ENCODE measurements at places on chromosomes 3 and 15.

GRCh38 chr3:11930084-11930483, 74.1 kb upstream of the SYN2 start:
- no peak for DNase-seq

DNA sequence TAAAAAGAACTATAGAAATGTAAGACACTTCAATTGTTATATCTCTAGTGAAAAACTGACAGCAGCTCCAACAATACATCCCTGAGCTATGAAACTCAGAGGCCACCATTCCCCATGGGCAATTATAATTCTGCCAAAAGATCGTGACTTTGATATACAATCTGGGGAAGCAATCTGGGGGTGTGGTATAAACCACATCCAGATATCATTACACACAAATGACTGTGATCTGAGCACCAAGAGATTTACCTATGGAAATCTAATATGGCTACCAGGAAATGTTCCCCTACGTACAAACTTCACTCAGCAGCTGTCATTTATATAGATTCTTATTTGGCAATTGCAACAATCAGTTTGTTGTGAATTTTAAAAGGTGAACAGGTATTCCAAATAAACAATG, 110.3 kb downstream of the FRMD5 start:
- no peak for DNase-seq

DNA sequence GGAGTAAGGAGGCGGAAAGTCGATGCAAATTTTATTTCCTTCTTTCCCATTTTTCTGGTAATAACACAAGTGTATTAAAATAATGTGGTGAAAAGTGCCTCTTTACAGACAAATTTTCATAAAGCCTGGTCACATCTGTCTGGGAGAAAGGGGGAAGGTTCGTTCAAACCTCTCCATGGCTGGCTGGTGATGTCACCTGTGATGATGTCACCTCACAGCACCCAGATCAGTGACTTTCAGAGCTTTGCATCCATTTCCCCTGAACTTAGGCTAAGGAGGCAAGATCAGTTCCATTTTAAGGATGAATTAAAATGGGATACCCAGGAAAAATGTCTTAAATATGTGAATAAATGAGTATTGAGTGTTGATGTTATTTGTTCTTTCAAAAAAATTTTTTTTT, 34.1 kb downstream of the ATP10A start:
- DNase-seq, result no peak

- no peak for DNase-seq
Measured at GRCh38 chr15:86505951-86506350, 426.3 kb downstream of the AGBL1 start.
